Large intestine (tissue), 12 donors: ENCODE measurements at places on chromosomes 3 and 15. TPM values are rescaled to one million over a fixed set of nuclear protein-coding genes. Genes with fewer than 3 reads are reported as not detected.

GRCh38 chr3:139308560-139308959, 35.3 kb upstream of the MRPS22 start:
- DNase-seq = no peak

- DNase-seq = no peak
These were observed 39.5 kb downstream of the CADPS start for GRCh38 chr3:62835554-62836236.

DNA sequence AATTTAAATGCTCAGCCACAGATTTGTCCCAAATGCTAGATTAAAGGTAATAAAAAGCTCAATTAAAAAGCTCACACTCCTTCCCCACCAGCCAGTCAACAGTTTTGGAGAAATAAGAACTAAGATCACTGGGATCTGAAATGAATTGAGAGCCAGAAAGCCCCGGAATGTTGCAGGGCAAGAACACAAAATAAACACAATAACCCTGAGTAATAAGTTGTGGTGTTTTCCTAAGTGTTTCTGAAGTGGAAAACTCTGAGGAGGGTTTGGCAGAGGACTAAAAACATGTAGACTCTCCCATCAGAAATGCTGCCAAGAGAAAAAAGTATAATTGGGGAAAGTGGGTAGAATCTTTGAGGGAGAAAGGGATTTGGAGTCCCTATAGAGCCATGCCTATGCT, 127.8 kb downstream of the ABI3BP start:
- no peak for DNase-seq

DNA sequence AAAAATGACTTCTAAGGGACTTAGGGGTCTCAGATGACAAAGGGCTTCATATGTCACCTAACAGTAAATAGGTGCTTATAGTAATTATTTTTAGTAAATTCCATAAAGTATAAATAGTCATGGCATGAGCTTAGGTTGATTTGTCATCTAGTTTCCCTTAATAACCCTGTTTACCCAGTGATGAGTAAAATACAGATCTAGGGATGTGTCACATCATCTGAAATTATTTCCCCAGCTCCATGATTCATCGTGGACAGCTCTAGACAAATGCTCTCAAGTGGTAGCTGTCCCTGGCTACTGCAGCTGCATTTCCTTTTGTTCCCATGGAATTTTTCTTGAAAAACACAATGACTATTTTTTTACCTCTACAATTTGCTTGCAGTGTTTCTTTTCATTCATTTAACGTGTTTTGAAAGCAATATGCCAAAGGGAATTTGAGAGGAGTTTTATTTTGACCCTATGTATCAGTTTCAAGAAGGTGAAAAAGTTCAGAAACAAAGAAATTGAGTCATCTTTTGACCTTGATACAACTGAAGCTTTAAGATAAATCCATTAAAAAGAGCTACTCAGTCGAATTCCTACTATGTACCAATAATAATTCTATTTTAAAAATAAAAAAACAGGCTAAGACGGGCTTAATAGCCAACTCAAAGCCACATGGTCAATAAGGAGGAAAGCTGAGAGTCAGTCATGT, 241.6 kb downstream of the KCNMB2 start:
- no peak for DNase-seq

GRCh38 chr15:78715930-78716329, 74.9 kb upstream of the CHRNB4 start:
- no peak for DNase-seq

- no peak for DNase-seq
These were observed 107.1 kb downstream of the STT3B start for GRCh38 chr3:31639828-31640227.

DNA sequence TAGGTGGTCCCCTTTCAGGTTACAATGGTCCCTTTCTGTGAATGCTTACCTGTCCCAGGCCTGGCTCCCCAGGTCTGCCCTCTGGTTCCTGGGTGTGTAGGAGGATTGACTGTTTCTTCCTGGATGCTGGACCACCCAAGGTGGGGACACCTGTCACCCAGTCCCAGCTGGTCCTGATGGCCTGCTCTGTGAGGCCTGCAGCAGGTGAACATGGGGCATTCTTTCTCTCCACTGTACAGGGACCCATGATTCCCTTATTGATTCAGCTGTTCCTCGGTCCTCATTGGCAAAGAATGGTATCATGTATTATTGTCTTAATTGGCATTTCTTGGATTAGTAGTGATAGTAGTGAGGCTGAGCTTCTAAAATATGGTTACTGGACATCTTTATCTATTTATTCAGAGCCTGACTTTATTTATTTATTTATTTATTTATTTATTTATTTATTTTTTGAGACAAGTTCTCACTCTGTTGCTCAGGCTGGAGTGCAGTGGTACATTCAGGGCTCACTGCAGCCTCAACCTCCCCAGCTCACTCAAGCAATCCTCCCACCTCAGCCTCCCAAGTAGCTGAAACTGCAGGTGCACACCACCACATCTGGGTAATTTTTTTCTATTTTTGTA, 8.8 kb upstream of the DNAJA4 start:
- DNase-seq = no peak

The PATL2 gene
- 2.3 TPM for polyA plus RNA-seq

The SLC9A9 gene
- polyA plus RNA-seq = 6.3 TPM
